ENCODE measurements at places on chromosomes 4 and X.

- DNase-seq = no peak
Measured at GRCh38 chr4:149347139-149347538, 468.5 kb downstream of the IQCM start.

- peak; percentile 45 for DNase-seq
Measured at GRCh38 chr4:153466081-153466948, at the start of gene TMEM131L. Gene TMEM131L, plus strand, starts transcription at chr4:153466360. Its CDS starts 38 bp downstream, at chr4:153466398.

DNA sequence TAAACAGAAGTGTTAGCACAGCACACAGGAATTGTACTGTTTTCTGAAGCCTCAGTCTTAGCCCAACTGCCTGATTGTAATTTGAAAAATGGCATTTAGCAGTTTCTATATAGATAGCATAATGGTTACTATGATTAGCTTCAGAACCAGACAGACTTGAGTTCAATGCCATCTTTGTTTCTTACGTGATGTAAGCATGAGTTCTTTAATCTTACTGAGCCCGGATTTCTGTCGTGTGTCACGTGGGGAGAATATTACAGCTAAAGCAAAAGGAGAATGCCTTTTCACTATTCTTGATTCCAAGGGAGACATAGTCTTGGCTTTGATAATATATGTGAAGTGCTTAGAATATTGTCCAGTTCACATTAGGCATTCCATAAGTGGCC is 407.3 kb downstream of the STIM2 start:
- no peak for DNase-seq

DNA sequence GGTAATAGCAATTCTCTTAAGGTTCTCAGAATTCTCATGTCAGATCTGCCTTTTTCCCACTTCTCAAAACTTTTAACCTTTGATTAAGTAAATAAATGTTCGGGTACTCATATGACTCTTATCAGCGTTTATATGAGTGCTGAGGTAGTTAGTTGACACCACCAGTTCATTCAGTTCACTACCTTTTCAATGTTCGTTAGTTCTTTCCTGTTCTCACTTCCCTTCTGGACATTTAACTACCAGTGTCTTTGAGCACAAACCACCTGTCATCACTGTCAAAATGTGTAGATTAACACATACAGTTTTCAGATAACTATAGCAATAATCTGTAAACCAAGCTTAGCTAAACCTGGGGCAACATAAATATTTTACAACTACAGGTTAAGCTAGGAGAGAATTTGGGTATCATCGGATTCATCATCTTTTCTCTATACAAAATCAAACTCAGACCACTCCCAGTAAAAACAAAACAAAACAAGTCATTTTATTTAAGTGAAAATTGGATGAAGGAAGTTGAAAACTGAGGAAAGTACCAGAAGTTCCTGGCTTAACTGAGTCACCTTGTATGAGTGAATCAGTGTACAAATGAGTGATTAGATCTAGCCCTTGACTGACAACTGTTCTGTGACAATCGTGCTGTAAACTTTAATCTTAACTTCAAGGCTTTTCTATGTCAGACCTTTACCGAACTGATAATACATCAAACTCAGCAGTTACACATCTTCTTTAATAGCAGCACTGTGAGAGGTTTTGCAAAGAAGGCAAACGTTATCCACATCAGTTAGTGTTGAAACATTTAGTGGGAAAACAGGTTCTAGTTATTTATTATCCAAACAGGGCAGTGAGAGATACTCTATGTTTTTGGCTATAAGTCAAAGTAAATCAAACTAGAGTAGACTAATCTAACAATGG is 41.9 kb downstream of the ARHGEF38 start:
- DNase-seq = no peak

GRCh38 chr4:133150486-133151340 is 1.6 kb downstream of the PCDH10 start:
- no peak for DNase-seq

DNA sequence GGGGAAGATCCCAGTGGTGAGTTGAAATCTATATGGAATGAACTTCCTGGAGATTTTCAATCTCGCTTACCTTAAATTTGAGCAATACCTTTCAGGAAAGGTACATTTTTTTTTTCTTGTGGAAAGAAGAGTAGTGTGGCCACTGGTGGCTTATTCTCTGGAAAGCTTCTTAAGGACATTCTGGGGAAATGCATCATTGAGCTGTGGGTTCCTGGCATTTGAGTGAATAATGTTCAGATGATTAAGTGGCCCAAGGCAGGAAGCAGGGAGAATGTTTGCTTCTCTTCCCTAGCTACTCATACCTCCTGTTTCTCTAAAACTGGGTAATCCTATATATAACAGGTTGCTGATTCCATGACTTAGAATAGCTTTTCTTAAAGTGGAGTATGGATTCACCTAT is 31.8 kb downstream of the STAG2 start:
- peak; percentile 27 for DNase-seq

DNA sequence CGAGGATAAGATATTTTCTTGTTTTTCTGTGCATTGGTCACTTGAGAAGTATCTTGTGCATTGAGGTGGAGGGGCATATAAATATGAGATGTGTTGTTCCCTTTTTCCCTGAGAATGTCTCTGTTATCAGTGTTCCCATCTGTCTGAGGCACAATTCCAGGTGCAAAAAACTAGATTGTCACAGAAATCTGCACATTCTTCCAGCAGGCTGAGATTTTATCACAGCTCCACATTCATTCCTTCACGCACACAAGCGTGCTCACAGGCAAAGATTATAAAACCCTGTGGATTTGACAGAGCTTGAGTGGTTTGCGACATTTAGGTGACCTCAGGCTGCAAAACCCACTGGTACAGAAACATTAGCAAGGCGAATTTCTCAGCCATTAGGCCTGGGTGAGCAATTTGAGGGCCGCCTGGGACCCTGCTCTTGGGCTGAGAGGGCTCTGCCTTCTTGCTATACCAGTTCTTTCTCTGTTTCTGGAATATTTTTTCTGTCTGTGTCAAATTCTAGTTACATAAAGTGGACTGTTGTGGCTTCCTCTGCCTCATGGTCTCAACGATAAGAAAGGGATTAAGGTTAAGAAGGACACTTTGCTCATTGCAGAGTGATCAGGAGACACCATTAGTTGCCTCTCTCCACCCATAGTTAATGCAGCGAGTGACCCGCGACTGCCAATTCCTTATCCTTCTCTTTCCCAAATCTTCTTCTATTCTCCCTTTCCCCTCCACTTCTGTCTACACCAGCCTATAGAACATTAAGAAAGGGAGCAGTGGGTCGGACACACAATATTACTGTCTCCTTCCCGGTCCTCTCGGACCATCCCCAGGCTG is 86.7 kb upstream of the C1QTNF7 start:
- no peak for DNase-seq

DNA sequence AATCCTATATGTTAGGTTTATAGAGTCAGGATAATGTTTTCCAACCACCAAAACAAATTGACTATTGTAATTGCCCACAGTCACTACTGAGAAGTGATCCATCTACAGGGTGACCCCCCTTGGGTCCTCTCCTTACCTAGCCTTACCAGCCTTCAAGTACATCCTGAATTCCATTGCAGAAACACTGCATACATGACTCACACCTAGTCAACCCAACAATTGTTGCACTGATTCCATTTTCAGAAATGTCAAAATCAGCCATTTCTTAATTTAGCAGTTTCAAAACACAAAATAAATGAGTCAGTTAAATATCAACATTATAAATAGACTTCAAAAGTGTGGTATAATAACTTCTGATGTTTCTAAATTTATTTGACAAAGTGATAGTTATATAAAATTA is 106.3 kb upstream of the TNIP3 start:
- DNase-seq = no peak

All from HS-27A (cell line).